ENCODE measurements at places on chromosomes 4 and X.

GRCh38 chrX:119606280-119607017 lies at the start of gene NKRF:
Gene NKRF (minus strand): TSS chrX:119606424.
- peak; percentile 64 for DNase-seq

DNA sequence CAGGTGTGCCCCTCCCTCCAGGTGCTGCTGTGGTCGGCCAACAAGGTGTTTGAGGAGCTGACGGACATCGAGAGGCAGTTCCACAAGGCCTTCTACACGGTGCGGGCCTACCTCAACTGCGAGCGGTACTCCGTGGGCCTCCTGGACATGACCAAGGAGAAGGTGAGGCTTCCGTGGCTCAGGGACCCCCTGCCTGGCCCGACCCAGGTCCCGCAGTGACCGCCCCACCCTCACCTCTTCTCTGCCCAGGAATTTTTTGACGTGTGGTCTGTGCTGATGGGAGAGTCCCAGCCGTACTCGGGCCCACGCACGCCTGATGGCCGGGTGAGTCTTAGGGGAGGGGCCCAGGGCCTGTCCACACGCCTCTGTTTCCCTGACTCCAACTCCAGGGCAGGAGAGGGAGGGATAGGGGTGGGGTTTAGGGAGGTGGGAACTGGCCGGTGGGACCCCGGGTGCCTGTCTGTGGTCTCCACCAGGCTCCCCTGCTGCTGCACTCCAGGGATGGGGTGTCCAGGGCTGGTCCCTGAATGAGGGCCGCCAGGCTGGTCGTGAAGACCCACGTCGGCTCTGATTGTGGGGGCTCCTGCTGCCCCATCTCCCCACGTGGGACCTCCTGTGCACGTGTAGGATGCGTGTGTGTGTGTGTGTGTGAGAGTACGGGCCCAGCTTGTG lies 20.1 kb downstream of the ATP5ME start:
- DNase-seq = no peak

GRCh38 chr4:1246901-1247863 lies 1.7 kb downstream of the CTBP1 start:
- DNase-seq = no peak

GRCh38 chrX:17603196-17603595 lies 134.1 kb upstream of the SCML1 start:
- no peak for DNase-seq

GRCh38 chr4:186628058-186628711 lies 72.8 kb upstream of the MTNR1A start:
- DNase-seq = no peak

DNA sequence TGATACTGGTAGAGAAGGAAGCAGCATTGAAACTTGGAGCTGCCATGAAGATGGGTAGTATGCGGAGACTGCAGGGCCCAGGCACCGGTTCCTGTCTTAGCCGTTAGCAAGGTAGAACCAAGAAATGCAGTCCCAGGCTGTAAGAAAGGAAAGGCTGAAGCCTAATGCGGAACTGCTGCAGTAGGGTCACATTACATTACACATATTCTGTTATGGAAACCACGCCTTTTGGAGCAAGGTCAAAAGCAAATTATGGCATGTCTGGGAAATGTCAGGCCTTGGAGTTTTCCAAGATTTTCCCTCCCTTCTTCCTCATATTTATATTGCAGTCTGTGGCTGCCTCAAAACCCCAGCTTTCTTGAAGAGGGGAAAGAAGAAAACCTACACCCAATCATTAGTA lies 204.8 kb upstream of the RASGEF1B start:
- no peak for DNase-seq

DNA sequence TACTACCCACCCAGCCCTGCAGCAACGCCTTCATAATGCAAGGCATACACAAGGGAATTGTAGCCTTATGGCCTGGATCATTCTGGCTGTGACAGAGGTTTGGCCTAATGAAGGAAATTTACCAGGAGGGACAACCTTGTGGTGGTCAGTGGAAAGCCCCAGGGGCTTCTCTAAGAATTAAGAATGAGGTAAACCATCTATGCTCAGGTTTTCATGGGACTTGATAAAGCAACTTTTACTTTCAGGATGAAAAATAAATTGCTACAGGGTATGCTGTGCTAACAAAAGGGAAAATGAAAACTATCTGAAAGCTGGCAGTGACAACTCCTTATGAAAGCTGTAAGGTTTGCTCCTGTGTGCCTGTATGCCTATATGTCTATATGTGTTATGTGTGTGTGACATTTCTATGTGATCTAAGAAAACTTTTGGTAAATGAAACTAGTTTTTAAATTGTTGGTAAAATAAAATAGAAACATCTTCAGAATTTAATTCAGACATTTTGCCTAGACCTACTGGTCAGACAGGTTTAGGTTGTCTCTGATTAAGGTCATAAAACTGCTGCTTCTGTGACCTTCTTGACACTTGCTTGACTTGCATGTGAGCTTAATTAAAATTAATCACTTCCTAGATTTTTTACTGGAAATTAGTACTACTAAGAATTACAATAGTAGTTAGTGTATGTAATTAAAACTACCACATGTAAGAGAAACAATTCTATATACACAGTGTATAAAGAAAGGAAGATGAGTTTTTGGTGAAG lies 19.9 kb upstream of the TXK start:
- DNase-seq = no peak

GRCh38 chr4:48602222-48602621 lies 112.2 kb downstream of the ZAR1 start:
- no peak for DNase-seq

DNA sequence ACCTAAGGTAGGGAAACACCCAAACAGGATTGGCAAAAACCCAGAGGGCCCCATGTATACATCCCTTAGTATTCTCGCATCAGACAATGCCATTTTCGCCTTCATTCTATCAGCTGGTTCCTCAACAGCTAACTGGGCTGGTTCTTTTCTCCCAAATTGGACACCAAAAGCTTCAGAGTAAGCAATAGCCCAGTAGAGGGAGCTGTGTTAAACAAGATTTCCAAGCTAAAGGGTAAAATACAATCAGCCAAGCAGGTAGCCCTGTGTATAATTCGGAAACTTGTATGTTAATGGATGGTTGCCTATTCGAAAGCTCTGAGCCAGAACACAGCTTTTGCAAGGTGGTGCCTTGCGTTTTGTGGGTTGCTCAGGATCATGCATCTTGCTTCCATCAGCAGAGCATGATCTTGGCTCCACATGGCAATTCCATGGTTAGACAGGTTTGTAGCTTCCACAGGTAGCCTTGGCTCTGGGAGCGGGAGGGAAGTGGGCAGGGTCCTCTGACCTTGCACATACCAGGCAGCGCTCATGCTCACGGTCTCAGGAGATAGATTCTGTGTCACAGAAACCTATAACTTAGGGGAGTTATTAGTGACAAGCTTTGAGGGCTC lies 115.2 kb upstream of the LNX1 start:
- no peak for DNase-seq

- DNase-seq = no peak
Observed at GRCh38 chr4:165945991-165946390, 73.0 kb downstream of the TLL1 start.

DNA sequence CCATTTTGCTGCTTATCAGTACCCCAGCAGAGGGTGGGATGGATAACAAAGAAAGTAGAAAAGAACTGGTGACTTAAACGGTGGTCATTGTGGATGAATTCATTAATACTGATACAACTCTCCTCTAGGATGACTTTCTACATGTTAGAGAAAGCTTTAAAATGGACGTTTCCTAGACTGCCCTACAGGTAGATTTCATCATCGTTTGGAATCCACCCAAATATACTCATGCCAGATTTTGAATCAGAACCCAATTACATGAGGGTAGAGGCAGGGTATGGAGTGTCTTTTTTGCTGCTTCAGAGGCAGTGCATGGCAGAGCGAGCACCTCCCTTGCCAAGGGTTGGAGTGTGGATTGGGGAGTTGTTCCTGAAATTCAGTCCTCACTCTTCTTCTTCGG lies 13.3 kb upstream of the ANTXR2 start:
- DNase-seq = no peak

DNA sequence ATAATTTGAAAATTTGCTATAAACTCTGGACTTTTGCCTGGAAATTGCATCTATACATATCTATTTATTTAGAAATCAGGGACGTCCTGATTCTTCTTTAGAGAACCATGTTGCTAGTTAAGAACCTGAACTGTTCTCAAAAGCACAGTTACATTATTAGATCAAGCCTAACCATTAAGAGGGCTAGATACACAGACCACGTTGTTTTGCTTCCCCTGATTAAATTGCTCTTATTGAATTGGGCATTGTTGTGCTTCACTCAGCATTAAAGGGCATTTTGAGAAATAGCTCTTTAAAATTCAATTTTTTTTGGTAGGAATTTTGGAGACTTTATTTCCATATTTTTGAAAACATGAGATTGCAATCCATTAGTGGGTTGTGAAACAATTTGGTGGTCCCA lies 44.4 kb downstream of the FIP1L1 start:
- no peak for DNase-seq

Data from bone marrow (tissue), 2 donors.